ENCODE measurements at places on chromosomes 3 and 15.

- DNase-seq, result no peak
These were observed 874 bp downstream of the INO80 start for GRCh38 chr15:41115161-41115651.

- DNase-seq, result no peak
These were observed 24.7 kb downstream of the PDHB start for GRCh38 chr3:58408906-58409305.

- DNase-seq, result no peak
These were observed 113.9 kb downstream of the RORA start for GRCh38 chr15:61115241-61115640.

DNA sequence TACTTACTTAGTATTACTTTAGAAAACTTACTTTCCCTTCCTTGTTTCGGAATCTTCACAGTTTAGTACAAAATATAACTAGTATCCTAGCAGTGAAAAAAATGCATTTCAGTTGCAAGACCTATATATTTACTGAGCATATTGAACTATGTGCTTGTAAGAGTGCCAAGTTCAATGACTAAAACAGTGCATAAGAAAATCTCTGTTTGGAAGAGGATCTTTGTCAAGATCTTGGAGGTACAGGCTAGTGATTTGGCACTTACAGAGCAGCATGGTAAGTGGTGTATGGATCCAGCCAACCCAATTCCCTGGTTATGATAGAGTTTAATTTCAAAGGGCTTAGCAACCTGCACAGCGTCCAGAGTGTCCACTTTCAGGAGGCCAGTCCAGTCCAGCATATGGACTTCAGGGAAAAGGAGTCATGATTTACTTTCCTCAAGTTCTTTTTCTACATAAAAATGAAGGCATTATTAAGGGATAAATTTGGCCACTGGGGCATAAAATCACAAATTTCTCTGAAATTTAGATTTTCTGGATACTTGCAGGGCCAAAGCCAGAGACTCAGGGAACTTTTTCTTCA lies 625.8 kb upstream of the BCHE start:
- no peak for DNase-seq

GRCh38 chr15:48904758-48905157 lies 26.8 kb downstream of the EID1 start:
- no peak for DNase-seq

DNA sequence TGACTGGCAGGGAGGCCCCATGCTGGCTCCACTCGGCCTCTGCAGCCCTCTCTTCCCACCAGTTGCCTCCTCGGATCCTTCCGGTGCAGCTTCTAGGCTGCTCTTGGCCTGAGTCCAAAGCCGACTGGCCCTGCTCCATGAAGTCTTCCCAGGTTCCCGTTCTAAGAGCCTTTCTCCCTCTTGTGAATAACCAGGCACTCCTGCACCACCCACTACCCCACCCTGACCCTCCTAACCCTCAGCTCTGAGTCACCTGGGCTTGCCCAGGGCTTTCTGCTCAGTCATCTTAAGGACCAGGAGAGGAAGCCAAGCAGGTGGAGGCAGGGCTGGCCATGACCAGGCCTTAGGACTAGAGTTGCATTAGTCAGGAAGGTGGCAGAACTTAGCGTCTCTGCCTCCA lies 28.1 kb upstream of the CNBP start:
- DNase-seq, result no peak

DNA sequence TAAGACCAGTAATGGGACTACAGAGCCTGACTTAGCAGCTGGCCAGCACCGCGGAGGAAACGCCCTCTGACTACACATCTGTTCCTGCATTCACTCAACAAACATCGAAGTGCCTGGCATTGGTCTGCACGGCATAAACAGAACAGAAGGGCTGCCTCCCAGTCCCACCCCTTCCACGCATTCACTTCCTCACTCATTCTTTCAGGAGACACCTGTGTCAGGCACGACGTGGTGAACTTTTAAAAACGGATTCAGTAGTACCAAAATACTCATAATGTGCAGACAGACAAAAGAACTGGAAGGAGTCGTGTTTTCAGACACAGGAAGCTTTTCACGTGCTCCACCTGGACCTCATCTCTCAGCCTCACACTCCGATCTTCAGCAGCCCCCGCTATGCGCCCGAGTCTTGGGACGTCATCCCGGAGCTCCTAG lies 123.3 kb downstream of the XXYLT1 start:
- no peak for DNase-seq

- DNase-seq, result no peak
These were observed 131.4 kb downstream of the PDCD6IP start for GRCh38 chr3:33929813-33930212.

DNA sequence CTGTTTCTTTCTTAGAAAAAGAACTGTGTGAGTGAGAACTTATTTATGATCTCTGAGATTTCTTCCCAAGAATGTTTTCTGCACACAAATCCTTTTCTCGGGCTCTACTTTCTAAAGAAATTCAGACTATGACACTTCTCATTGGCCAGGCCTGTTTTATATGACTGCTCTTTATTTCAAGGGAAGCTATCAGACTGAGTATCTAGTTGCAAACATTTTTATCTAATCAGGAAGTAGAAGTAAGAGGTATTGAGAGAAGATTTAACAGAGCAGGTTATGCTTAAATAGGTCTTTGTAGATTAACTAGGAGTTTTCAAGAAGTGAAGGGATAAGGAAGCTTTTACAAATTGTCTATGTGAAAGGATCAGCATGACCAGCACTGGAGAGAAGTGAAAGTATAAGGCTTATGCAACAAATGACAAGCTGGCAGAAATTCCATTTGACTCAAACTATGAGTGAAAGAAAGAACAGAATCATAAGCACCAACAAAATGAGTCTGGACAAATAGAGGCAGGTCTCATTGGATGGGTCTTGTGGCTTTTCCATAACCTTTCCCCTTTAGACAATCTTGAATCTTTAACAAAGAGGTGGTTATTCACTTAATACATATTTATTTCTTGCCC lies 71.9 kb upstream of the CHL1 start:
- DNase-seq, result no peak

DNA sequence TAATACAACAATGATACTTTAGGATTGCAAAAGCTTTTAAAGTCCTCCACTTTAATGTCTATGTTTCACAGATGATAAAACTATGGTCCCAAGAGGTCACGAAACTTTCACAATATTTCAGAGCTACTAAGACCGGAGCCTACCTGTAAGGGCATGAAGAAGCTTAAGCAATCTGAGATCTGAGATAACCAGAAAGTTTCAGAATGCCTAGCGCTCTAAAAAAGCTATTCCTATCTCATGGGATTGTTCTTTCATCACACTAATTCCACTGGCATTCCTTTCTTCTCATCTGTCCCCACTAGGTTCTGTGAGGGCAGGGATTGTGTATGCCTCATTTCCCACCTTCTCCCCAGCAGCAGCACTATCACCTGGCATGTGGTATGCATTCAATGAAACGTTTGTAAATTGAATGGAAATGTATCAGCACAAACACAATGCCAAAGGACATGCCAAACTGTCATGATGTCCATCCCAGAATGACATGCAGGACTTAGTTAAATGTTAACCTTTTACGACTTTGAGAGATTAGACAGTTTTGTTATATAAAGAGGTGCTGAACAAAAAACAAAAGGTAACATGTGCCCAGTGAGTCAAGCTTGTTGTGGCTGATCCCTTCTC lies 104.7 kb upstream of the NR2F2 start:
- no peak for DNase-seq

GRCh38 chr3:131393868-131394267 lies 12.3 kb downstream of the NUDT16 start:
- DNase-seq, result no peak

DNA sequence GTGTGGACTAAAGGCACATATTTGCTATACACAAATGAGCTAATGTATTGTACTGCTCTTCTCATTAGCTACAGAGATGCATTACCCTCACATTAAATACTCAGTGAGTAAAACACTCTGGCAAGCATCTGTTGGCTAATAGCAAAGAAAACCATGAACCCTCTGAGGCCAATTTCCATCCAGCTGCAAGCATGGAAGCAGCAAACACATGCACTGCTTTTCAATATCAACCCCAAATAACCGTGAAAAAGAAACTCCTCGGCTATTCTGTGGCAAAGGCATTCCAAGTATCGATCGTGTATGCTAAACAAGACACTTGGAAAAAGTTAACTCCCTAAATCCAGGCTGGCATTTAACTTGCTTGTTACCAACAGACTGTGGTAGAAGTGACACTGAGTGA lies 67.0 kb downstream of the PEAK1 start:
- DNase-seq, result no peak

DNA sequence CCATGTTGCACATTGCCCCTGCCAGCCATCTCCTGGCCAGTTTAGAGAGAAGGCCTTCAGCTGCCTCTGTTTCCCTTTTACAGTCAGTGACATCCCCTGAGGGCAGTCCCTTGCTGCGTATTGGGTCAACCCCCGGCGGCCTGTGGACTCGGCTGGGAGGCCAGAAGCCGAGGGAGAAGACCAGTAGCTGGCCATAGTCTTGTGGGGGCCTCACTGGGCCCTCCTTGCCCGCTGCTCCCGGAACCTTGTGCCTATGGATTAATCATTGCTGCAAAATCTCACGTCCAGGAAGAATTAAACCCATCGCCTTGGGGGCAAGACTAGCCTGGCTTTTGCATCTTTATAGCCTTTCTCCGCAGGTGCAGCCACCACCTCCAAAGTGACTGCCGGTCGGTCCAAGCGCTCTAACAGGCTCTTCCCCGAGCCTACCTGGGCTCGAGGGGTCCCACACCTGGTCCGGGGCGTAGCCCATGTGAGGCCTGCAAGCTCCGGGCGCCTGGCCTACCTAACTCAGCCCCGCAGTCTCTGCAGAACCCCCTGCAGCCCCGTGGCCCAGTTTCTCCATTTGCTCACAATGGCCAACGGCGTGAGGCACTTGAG lies 870 bp upstream of the CHAC1 start:
- DNase-seq, result no peak

GRCh38 chr15:77901921-77902750 lies 175.4 kb downstream of the TBC1D2B start:
- DNase-seq, result no peak

GRCh38 chr3:90035643-90036042 lies 928.2 kb downstream of the EPHA3 start:
- no peak for DNase-seq

DNA sequence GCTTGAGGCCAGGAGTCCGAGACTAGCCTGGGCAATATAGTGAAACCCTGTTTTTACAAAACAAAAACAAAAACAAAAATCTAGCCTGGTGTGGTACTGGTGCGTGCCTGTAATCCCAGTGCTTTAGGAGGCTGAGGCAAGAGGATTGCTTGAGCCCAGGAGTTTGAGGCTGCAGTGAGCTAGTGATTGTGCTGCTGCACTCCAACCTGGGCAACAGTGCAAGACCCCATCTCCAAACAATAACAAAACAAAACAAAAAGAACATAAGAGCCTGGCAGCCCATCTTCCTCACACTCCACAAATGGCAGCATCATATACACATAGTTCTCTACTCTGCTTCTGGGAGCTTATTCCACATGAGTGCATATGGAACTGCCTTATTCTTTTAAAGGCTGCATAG lies 2.2 kb upstream of the TRH start:
- no peak for DNase-seq

GRCh38 chr15:96177279-96177678 lies 153.2 kb upstream of the NR2F2 start:
- no peak for DNase-seq

DNA sequence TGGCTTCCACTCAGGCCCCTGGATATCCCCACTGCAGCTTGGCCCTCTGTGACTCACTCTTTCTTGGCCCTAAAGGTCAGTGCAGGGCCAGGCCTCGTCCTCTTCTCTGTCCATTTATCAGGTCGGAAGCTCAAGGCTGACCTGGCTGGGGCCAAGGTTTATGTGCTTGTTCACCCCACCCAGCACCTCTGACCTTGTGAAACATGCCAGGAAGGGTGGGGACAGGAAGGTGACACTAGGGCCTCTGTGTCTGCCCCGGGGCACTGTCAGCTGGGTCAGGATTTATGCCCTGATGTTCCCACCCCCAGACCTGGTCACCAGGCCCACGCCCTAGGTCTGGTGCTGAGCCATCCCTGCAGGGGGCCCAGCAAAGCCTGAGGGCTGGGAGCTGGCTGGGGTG lies 103.8 kb downstream of the FBLN2 start:
- no peak for DNase-seq

All from NCI-H2081 treated with DMSO at 0.1 percent for 48 hours (cell line).